ENCODE measurements at places on chromosomes 6 and 20.

GRCh38 chr20:43188861-43189553, 699 bp downstream of the PTPRT start:
- DNase-seq = no peak

DNA sequence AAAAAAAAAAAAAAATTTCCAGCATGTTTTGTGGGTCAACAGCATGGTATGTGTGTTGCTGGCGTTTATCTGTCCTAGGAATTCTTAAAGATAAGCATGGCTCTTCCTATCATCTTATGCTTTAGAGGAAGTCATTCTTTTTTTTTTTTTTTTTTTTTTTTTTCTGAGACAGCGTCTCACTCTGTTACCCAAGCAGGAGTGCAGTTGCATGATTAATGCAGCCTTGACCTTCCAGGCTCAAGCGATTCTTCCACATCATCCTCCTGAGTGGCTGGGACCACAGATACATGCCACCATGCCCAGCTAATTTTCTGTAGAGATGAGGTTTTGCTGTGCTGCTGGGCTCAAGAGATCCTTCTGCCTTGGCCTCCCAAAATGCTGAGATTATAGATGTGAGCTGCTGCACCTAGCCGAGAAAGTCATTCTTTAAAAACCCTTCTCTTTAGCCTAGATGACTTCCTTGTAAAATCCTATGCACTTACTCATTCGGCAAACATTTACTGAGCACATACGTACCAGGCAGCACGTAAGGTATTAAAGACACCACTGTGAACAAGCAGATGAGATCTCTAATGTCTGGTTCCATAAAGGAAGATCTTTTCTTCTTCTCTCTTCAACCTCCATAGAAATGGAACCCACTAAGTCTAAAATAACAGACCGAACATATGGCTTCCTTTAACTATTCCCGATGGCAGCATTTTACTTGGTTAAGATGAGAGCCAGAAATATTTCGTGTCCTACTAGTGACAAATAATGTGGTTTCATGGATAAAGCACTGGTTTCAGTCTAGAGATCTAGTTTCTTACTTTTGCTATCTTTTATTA, 122.4 kb downstream of the RIN2 start:
- no peak for DNase-seq

DNA sequence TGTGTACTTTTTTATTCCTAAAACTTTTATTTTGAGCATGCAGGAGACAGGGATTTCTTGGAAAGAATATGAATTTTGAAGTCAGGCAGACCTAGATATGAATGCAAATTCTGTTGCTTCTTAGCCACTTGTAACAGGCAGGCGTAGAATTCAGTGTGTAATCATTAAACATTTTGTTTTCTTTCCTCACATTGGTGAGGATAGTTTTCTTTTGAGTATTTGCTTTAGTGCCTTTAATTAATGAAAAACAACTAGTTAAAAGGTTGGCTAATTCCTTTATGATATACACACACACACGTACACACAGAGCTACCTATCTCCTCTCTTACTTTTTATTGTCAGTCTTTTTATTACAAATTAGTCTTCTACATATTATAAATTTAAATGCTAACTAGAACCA, 342.3 kb downstream of the CDKAL1 start:
- DNase-seq = no peak

DNA sequence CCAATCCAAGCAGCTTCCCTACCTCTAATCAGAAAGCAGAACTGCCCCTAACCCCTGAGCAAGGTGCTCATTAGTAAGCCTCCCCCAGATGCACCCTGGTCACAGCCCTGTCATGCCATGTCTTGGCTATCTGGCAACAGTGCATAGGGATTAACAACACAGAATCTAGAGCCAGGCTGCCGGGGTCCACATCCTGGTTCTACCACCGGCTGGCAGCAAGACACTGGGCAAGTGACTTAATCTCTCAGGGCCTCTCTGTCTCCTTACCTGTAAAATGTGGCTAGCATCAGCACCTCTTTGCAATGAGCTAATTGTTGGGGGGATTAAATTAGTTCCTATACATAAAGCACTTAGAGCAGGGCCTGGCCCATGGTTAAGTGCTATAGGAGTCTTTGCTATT, 68.1 kb downstream of the CPNE5 start:
- no peak for DNase-seq

DNA sequence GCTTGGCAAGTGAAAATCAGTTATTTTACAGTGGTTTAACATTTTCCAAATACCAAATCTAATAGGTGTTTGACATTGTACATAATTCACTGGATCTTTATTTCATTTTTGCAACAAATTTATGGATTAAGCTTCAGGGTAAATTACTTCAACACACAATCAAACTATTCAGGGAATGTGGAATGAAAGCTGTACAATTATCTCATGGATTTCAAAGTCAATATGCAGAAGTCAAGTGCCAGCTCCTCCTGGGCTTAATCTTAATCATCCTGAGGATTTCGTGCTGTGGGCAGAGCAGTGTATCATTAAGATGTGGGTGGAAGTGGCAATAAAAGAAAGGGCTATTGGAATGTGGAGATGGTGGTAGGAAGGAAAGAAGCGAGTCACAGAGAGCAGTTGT, 548.8 kb downstream of the COL12A1 start:
- DNase-seq = no peak

- DNase-seq = no peak
These were observed 309.4 kb downstream of the UTRN start for GRCh38 chr6:144594585-144594984.

- DNase-seq = no peak
These were observed 86.7 kb downstream of the FOXC1 start for GRCh38 chr6:1696463-1696850.
